ENCODE measurements at places on chromosomes 12 and 14.

DNA sequence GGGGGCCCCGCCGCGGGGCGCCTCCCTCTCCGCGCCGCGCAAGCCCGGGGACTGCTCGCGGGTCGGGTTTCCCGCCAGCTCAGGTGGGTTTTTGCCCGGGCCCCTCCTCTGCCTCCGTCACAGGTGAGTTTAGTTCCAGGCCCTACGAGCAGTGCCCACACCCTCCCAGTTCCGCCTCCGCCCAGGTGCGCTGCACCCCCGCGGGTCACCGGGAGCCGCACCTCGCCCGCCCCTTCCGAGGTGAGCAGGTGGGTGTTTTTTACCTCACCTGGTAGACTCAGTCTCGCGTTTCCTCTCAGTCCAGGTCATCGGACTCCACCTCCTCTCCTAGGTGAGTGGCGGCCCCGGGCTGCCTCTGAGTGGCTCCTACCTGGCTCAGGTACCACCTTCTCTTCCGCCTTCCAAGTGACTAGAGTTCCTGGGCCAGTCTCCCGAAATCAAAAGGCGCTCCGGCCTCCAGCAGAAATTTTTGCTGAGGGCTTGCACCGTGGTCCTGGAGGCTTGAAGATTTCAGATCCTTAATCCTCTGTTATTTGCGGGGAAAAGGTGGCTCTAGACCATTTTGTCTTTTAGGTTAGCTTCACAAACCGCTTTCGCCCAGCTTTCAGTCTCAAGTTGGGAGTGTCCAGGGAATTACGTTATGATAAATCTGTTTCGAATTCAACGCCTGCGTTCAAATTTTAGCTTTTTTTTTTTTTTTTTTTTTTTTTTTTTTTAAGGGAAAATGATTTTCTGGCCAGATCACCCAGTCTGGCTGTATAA, at the start of gene TMEM30B:
TMEM30B (minus strand) TSS at position 153 of the 762 bp plus-strand sequence. CDS start 191 bp downstream, outside the sequence.
- peak; percentile 89 for DNase-seq

DNA sequence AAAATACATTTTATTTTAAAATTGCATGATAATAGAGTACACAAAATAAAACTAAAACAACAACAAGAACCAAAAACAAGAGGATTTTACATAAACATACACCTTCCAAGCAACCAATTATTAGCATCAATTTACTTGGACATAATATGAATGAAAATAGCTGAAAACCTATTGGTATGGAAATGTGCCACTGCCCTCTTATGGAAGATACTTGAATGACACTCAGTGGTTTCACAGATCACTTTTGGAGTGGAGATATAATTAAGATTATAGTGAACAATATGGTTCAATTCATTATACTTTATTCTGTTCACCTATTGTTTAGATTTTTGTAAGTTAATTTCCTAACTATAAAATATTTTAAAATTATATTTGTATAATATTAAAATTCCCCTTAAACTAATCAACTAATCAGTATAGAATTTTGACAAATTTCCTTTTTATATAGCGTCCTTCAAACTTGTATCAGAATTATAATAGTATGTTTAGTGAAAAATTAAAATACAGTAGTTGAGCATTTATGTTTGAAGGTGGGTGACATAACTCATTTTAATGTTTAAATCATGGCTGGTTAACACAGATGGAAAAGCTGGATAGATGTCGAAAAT, 70.1 kb downstream of the SLC6A15 start:
- DNase-seq, result peak; percentile 4

GRCh38 chr12:48997719-48998496, 1.3 kb downstream of the DDN start:
- DNase-seq, result no peak

GRCh38 chr14:76998910-76999309, 29.6 kb downstream of the IRF2BPL start:
- DNase-seq, result no peak

- DNase-seq, result no peak
These were observed 38.7 kb upstream of the SGPP1 start for GRCh38 chr14:63766611-63767010.

DNA sequence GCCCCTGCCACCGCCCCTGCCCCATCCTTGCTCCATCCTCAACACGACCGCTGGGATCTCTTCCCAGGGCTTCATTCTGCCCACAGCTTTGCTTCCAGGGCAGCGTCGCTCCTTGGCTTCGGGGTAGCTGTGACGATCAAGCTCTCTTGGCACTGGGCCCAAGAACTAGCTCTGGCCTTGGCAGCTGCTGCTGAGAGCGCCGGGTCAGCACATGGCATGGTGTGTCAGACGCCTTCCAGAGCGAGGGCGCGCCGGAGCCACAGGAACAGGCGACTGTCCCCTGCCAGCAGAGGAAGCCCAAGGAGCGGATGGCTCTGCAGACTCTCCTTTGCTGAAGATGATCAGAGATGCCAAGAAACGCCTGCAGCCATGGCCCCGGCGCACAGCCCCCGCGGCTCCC, 15.9 kb downstream of the RAB35 start:
- DNase-seq, result no peak

DNA sequence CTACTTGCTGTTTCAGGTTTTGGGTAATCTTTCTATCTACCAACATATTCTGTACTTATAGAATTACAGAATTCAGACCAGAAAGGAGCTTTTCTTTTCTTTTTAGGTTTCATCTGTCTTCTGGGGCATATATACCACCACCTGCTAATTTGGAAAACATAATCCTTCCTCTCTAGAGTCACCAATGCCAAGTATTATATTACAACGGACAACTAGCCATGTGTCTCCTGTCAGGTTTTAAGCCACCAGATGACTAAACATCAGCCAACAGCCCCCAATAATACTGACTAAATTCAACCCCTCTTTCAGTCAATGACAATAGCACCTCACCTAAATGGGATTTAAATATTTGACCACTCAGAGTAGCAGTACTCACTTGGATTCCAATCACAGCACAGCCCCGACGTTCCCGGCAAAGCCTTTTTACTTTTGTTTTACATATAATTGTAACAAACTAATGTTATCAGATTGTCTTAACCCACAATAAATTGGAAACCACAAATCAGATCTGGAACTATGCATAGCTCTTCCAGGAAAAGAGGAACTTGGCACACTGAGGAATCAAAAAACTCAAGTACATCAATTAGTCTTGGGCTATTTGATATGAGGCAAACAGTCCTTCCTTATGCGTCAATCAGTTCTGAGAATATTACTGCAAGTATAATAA, 13.5 kb downstream of the SLC11A2 start:
- no peak for DNase-seq

- no peak for DNase-seq
These were observed 56.5 kb upstream of the BCAT1 start for GRCh38 chr12:25005376-25005775.

DNA sequence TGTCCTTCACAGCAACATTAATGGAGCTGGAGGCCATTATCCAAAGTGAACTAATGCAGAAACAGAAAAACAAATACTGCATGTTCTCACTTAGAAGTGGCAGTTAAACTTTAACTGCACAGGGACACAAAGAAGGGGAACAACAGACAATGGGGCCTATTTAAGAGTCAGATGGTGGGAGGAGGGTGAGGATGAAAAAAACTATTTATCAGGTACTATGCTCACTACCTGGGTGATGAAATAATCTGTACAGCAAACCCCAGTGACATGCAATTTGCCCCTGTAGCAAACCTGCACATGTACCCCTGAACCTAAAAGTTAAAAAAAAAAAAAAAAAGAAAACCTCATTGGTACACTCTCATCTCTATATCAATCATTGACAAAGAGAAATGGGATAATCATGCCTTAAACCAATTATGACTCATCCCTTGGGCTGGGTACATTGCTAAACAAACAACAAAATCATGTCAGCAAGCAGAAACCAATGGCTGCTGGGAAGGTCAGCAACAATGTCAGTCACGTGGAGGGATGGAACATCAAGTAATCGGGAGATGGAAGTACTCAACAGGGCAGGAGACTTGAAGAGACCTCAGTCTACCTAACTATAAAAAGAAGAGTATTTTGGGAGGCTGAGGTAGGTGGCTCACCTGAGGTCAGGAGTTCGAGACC, 479.2 kb downstream of the RMST start:
- no peak for DNase-seq
